ENCODE measurements at places on chromosomes 3 and 15.

DNA sequence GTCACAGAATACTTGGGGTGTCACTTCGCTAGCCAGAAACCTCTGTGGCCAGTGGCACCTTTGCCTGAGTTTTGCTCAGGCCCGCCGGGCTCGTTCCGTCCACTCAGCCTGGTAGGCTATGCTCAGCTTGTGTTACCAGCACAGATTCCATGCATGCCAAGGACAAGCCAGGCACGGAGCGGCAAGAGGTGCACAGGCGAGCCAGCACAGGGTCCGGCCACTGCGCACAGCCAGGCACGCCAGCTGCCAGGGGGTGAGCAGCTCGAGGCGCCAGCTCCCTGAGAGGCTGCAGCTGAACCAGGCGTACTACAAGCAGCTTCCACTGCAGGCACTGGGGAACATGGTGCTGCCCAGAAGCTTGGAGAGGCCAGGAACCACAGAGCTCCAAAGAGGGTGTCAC, 14.7 kb downstream of the PCYT1A start:
- no peak for DNase-seq

- no peak for DNase-seq
Measured at GRCh38 chr3:140251678-140252077, 316.7 kb downstream of the CLSTN2 start.

- DNase-seq, result no peak
Measured at GRCh38 chr15:58110999-58111717, 27.0 kb upstream of the AQP9 start.

DNA sequence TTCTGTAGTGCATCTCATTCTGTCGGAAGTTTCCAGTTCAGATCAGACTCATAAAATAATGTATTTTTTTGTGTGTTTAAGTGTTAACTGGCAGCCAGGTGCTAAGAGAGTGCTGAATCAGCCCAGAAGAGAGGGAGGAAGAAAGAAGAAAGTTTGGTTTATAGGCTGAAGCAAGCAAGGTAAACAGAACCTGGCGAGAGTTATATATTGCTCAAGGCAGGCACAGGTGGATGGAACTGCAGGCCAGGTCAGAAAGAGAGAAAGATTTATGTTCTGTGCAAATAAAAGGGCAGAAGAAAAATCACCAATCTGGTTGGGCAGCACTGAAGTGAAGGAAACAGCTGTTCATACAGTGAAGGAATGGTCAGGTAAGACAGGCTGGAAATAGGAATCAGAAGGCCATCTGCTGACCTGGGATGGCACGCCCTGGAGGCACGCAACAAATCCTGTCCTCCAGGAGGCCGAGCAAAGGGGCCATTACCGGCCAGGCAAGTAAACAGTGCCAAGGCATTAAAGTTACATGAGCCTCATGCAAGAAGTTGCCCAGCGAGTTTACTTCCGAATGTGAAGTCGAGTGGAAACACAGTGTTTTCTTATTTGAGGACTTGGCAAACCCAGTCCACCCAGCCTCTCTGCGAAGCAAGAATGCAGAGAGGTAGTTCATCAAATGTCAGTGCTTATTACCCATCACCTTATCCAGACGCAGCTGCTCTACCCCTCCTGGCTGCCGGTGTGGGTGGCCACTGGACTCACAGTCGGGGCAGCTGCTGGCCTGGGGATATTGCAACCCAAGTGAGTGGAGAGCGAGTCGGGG, 309.8 kb downstream of the VPS13C start:
- DNase-seq, result no peak

- DNase-seq, result no peak
Measured at GRCh38 chr15:72358650-72359171, 17.1 kb downstream of the HEXA start.

- no peak for DNase-seq
Measured at GRCh38 chr15:50431204-50431603, 7.0 kb downstream of the USP8 start.

DNA sequence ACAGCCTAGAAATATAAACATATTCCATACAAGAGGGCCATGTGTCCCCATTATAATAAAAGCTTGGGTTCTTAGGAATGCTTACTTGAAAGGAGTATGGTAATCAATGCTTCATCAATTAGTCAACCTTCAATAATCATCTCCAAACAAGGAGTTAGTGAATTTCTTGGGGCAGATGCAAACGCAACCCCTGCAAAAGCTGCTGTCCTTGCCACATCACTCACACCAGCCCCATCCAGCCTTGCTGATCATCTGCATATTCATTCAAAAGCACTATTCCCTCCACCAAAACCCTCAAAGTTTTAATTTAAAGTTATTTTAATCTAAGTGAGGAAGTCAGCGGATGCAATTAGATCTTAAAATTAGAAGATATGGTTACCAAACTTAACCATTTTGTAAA, 54.0 kb upstream of the VGLL4 start:
- no peak for DNase-seq

- no peak for DNase-seq
Measured at GRCh38 chr15:57138349-57138788, 219.9 kb downstream of the TCF12 start.

DNA sequence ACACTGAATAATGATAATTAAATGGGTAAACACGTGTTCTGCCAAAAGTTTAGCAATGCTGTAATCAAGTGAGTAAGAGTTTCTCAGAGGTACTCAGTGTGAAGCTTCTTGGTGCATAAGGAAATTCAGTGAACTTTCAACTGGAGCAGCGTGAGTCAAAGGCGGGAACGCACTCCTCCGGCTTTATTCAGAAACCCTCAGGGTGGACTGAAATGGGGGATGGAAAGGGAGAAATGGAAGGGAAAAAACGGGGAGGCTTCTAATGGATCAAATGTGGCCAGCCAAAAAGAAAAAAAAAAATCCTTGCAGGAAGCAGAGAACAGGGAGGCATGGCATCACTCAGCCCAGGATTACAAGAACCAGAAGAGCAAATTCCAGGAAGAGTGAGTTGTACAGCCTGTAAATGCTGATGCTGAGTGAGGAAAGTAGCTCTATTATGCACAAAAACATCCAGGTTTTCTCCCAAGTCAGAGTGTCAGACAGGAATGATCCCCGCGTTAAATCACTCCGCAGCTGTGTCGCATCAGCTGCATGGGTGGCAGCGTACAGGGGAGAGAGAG, 85.3 kb downstream of the ASB7 start:
- DNase-seq, result no peak

- DNase-seq, result no peak
Measured at GRCh38 chr15:85354461-85354860, 25.9 kb upstream of the AKAP13 start.

DNA sequence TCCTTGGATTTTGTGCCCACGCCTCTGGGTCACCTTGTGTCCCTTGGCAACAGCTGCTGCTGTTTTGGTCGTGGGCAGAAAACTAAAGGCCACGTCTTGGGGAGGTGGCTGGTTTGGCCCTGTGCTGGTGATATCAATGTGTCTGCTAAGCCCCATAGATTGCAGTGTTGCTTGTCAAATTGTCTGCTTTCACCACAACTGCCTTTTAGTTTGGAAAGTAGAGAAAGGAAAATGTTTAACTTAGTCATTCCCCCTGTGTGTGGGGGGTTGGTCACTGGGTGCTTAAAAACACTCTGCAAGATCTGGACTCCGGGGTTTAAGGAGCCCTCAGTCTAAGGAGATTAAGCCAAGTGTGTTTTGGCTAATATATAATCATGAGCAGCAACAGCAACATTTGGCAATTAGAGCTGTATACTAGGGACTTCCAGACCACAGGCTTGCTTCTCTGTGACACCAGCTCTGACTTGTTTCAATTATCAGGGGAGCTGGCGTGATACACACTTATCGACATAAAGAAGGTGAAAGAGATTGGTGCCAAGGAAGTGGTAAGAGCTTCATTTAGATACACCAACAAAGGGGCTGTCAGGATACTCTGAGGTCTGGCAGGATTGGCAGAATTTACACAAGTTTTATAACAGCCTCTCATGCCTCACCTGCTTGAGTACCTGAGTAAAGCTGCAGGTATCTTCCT, 3.5 kb downstream of the SMAD3 start:
- DNase-seq, result no peak

DNA sequence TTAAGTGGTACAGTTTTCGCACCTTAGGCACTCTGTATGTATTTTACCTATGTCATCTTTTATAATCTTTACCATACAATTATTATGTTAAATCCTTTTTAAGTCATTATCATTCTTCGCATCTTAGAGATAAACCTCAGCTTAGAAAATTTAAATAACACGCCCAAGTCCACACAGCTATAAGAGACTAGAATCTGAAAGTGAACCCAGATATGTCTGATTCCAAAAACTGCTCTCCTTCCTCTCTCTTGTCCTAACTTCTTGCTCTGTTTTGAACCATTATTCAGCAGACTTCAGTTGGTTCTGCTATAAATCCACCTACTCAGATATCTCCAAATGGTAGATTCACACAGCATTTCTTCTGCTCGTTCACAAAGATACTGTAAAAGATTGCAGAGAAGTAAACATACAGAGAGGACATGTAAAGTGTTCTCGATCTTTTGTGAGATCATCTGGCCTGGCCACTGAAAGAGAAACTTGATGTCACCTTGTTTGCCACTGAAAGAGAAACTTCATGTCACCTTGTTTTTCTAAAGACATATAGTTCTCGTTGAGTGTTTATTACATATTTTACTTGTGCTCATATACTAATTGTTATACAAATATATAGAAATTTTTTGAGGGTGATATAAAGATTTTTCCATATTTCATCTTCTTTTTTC, 533.2 kb downstream of the GRM7 start:
- DNase-seq, result no peak

DNA sequence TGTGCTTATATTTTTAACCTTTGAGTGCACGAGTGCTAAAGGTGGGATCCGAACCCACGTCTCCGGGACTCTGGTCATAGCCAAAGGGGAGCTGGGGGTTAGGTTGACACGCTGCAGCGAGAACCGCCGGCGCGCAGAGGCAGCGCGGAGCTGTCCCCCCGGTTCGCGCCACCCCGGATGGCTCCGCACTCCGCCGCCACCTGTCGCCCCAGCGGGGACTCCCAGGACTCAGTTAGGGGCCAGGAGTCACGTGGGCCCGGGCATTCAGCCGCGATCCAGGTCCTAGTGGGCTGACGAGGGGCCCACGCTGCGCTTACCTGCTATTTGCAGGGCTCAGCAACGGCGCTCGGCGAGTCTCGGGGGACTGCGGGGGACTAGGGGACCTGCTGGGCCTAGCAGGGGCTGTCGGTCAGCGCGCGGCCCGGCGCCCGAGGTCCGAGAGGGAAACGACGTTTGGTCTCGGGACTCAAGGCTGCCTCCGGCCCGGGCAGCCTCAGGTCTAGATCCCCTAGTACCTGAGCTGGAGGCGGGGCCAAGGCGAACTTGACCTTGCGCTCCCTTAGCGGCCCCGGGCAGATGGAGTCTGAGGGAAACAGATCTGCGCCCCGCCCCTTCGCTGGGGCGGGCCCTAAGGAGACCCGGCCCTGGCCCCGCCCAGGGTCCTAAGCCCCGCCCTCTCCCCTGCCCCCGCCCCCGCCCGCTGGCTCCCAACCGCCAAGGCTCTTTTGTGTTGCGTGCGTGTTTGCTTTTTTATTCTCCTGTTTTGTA, at the start of gene NMNAT3:
Gene NMNAT3 (minus strand): TSS at position 585 of the 768 bp plus-strand sequence. CDS start 50,248 bp downstream, outside the sequence.
- DNase-seq, result peak; percentile 68

GRCh38 chr15:63539521-63539920, 35.1 kb downstream of the USP3 start:
- no peak for DNase-seq
